Activated T-helper 1 cell treated with anti-CD3 and anti-CD28 coated beads, Interleukin-12 subunit alpha, Interleukin-12 subunit beta, Interleukin-2, Interleukin-4 antibody, amounts not matched to agents 30 ng/mL and 10 ng/mL and 1 ng/mL, durations not matched to agents 14 hours and 24 hours and 36 hours (primary cell): ENCODE measurements at places on chromosomes 5 and 9.

- no peak for DNase-seq
These were observed 38.6 kb upstream of the TESK1 start for GRCh38 chr9:35566417-35566816.

- no peak for DNase-seq
These were observed 82.3 kb downstream of the CEMIP2 start for GRCh38 chr9:71685988-71686387.

- no peak for DNase-seq
These were observed 205.0 kb downstream of the DNAH5 start for GRCh38 chr5:13739479-13739878.

DNA sequence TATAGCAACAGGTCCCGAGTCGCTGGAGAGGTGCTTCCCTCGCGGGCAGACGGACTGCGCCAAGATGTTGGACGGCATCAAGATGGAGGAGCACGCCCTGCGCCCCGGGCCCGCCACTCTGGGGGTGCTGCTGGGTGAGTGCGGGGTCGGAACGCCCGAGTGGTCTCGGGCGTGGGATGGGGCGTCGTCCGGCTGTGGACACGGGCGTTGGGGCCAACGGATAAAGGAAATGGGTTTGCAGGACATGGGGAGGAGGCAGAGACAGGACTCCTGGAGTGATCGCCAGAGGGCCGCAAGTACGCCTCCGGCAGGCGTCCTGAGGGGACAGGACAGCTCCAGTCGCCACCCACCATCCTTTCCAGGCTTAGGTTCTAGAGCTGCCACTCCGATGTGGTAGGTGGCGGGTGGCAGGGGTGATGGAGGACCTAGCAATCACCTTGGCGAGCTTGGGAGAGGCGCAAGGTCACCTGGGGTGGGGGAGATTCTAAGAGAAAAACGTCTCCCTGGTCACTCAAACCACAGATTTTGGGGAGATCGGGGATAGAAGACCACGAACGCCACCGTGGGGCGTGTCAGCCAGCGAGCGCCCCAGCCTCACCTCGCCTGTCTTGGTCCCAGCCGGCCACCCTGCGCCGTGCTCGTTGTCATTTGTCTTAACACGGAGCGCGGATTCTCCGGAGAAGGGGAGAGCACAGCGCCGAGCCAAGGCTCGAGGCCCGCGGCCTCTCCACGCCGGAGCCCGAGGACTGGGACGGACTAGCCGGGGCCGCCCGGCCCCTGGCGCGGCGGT lies 922 bp downstream of the LMX1B start:
- no peak for DNase-seq

- DNase-seq: no peak
These were observed 349.2 kb upstream of the ADAMTSL1 start for GRCh38 chr9:18124760-18125159.

DNA sequence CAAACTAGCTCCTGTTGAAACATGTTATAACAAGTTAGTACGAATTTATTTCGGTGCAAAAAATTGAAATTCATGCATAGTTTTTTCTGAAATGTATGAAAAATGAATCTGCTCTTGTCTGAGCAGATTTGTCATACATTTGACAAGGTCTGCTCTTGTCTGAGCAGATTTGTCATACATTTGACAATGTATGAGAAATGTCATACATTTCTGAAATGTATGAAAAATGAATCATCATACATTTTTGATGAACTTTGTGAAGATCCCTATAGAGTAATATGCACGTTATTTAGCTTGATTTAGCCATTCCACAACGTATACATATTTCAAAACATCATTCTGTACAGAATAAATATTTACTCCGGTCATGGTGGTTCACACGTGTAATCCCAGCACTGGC lies 85.9 kb upstream of the PARP8 start:
- DNase-seq: no peak

- DNase-seq: peak; percentile 54
These were observed 7.2 kb upstream of the KLHL3 start for GRCh38 chr5:137743031-137743640.

DNA sequence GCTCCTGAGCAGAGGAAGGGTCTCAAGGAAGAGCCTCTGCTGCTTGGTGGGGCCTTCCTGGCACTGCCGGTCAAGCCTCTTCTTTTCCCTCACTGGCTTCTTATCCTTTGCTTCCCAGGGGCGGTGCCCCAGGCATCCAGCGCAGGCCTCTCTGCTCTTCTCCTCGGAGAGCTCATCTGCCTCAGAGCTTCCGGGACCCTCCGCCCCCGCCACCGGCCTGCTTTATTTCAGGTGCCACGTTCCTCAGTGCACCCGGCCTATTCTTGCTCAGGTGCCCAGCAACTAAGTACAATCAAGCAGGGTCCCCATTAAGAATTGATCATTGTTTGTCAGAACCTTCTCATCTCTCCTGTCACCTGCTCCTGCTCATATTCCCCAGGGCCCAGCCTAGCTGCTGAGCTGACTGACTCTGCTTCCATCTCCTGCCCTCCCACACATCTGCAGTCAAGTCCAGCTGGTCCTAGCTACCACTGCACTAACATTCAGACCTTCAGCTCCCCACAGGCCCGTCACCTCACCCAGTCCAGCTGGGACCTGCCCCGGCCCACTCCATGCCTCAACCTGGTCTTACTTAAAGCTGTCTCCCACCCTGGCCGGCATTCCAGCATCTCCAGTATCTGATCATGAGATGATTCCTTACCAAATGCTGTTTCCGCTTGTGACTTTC lies 114.3 kb upstream of the BOD1 start:
- no peak for DNase-seq

DNA sequence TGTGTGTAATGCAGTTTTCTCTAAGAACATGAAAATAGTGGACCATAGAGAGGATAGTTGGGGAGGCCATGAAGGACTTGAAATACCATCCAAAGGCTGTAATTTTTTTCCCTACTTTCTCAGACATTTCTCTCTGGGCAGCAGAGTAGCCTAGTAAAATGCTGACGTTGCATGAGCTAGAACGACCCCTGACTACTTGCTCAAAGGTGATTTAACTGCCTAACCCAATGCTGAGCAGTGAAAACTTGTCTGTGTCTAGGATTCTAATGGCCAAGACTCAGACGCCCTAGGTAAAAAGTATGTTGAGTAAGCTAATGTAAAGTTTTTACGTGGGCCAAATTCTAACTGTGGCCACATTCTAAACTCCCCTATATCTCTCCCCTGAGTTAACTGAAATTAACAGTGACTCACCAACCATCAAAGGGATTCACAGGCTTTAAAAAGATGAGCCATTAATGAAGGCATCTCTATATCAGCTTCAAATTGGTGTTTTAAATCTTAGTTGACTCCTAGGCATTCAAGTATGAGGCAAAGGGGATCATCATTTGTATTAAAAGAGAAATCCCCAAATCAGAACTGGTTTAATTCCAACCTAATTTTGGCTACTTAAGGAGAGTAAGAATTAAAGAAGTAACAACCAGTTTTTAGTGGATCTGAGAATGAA lies 121.0 kb upstream of the GAS1 start:
- no peak for DNase-seq

- no peak for DNase-seq
These were observed 42.5 kb downstream of the ADAMTS16 start for GRCh38 chr5:5182508-5183188.

GRCh38 chr9:69322256-69322655 lies 2.8 kb upstream of the ENTREP1 start:
- DNase-seq: no peak
